ENCODE measurements at places on chromosomes 13 and 19. TPM values are rescaled to one million over a fixed set of nuclear protein-coding genes. Genes with fewer than 3 reads are reported as not detected.

Gene APOC4
- not detected for total RNA-seq

DNA sequence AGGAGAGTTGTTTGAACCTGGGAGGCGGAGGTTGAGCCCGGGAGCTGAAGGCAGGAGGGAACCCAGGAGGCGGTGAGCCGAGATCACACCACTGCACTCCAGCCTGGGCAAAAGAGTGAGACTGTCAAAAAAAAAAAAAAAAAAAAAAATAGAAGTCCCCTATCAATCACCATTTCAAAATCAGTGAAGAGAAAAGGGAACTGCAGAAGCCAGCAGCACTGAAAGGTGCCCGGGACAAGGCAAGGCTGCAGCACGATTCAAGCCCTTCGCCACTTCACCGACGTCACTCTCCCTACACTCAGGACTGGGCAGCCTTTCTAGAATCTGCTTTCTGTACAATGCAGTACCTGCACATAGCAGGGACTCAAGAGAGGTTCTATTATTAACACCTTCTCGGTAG is 21.9 kb upstream of the USP12 start:
- DNase-seq, result no peak

- DNase-seq, result no peak
These were observed 1702.1 kb upstream of the PCDH20 start for GRCh38 chr13:63117710-63118109.

Gene RAB20
- total RNA-seq, result 13.8 TPM

GRCh38 chr13:24085662-24086061 is 74.9 kb upstream of the SPATA13 start:
- no peak for DNase-seq

DNA sequence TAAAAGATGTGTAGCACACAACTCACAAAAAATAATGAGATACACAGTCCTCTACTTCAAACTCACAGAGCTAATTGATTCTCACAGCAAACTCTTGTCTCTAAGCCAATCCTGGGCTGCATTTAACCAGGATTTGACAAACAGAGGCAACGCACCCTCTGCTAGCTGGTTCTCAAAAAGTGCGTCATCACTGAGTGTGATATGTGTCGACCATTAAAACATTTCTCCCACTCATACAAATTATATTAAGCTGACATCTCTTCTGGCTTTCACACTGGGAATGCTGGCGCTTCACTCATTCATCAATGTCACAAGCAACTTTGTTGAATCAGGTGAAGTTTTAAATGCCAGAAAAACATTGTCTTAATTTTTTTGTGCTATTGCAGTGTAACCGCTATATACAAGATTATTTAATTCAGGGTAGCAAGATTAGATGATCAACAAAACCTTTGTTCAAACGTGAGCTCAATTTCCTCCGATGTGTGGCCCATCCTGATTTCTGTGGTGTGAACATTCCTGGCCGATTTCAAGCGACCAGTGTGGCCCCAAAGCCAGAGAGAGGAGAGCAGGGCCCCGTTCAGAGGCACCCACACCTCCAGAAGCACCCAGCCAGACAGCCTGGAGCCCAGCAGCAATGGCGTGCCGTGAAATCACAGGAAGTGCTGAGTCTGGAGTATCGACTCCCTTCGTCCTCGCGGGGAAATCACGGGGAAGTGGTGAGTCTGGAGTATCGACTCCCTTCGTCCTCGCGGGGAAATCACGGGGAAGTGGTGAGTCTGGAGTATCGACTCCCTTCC is 49.4 kb downstream of the RASA3 start:
- no peak for DNase-seq

Gene TMPRSS9
- not detected for total RNA-seq

GRCh38 chr19:49895566-49896297 is 955 bp downstream of the IL4I1 start:
- no peak for DNase-seq

Gene PSG2
- not detected for total RNA-seq

DNA sequence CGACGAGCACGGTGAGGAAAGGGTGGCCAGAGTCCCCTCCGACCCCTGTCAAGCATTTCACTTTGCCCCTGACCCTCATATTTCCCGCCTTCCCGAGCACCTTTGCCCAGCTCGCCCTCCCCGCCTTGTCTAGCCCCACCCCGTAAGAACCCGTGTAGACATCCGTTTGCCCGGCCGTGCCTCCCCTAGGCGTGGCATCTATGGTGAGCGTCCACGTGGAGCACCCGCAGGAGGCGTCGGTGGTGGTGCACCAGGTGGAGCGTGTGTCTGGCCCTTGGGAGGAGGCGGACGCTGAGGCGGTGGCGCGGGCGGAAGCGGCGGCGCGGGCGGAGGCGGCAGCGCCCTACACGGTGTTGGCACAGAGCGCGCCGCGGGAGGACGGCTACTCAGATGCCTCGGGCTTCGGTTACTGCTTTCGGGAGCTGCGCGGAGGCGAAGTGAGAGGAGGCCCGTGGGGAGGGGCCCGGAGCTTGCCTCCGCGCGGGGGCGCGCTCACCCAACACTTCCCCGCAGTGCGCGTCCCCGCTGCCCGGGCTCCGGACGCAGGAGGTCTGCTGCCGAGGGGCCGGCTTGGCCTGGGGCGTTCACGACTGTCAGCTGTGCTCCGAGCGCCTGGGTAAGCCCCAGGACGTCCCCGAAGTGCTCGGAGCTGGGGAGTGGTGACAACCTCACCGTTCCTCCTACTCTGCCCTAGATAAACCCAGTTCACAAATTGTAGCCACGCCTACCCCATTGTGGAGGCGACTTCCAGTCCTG is 4.2 kb downstream of the LTBP4 start:
- DNase-seq, result peak; percentile 72

GRCh38 chr13:110705356-110705825 is 525 bp downstream of the CARS2 start:
- no peak for DNase-seq

Gene KLK14
- total RNA-seq, result 1.6 TPM

Gene FCAR
- total RNA-seq, result not detected

Gene KCNC3
- total RNA-seq, result 2.6 TPM

DNA sequence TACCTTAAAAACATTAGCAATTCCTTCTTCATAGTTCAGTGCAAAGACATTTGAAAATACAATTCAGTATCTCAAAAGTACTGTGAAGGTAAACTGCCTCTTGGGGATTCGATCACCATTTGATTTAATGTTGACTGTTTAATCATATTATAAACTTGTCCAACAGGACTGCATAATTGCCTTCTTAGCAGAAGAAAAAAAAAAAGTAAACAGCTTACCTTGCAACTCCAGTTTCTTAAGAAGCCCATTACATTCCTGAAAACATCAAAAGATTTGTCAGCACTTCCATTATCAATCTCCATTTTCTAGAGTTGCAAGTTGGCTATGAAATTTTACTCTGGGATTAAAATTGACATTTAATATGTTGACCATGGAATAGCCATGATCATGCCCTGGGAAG is 1154.6 kb downstream of the OLFM4 start:
- no peak for DNase-seq

Gene FAM83E
- total RNA-seq, result not detected

Gene FGF14
- total RNA-seq, result 2.9 TPM

DNA sequence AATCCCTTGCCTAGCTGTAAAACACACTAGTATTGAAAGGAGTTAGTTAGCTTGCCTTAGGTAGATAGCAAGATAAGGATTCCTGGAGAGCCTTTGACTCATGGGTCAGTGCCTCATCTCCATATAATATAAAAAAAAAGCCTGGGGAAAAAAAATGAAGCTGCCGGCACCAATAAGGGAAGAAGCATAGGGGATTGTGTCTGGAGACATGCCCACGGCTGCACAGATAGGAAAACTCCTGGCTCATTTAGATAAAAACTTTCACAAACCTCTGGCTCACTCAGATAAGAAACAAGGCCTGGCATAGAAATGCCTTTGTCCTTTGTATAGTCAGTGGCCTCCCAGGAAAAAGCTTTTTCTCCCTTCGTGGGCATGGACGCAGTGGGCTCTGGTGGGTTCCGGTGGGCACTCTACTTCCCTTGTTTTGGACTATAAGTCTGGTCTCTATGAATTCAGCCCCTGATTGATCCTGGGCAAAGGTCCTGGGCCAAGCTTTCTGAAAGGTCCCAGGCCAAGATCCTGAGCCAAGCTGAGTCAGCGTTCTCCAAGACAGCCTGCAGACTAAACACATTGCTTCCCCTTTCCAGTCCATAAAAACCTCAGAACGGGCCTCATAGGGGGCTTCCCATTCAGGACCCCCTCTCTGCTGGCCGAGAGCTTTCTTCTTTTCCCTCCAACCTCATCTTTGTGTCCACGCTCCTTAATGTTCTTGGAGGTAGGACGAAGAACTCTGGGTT is 4.9 kb upstream of the OR7A17 start:
- no peak for DNase-seq

Gene SULT2A1
- total RNA-seq, result not detected

Gene IRF2BP1
- 18.5 TPM for total RNA-seq

- no peak for DNase-seq
These were observed 1.0 kb upstream of the ZNF529 start for GRCh38 chr19:36573895-36574720.
